H4 (cell line): ENCODE measurements at places on chromosomes 6 and 20. TPM values are rescaled to one million over a fixed set of nuclear protein-coding genes. Genes with fewer than 3 reads are reported as not detected.
A peak's percentile ranks its signal among the peaks of the same experiment; 100 is the strongest.

GRCh38 chr6:130995783-130996447, 67.1 kb downstream of the EPB41L2 start:
- DNase-seq: peak; percentile 10

DNA sequence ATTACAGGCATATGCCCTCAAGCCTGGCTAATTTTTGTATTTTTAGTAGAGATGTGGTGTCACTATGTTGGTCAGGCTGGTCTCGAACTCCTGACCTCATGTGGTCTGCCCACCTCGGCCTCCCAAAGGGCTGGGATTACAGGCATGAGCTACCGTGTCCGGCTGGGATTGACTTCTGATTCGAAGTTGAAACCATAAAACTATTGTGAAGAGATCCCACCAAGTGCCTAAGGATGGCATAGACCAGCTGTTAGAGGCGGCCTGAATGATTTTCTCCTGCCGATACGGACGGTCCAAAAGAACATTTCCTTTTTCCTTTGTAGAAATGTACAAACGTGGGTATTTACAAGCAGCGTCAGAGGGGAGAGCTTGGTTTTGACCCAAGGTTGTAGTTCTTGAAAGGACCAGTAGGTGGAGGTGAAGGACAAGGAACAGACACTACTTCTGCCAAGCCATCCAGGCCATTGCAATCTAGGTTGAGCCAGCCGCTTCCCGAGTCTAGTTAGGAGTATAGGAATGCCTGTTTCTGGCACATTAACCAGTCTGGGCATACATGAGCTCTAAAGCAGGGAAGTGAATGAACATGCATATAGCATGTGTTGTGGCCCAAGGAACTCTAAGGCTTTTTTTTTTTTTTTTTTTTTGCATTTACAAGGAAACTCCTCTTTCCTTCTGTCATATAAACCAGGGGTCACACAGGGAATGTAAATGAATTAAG, 29.0 kb downstream of the MOCS3 start:
- peak; percentile 82 for DNase-seq

DNA sequence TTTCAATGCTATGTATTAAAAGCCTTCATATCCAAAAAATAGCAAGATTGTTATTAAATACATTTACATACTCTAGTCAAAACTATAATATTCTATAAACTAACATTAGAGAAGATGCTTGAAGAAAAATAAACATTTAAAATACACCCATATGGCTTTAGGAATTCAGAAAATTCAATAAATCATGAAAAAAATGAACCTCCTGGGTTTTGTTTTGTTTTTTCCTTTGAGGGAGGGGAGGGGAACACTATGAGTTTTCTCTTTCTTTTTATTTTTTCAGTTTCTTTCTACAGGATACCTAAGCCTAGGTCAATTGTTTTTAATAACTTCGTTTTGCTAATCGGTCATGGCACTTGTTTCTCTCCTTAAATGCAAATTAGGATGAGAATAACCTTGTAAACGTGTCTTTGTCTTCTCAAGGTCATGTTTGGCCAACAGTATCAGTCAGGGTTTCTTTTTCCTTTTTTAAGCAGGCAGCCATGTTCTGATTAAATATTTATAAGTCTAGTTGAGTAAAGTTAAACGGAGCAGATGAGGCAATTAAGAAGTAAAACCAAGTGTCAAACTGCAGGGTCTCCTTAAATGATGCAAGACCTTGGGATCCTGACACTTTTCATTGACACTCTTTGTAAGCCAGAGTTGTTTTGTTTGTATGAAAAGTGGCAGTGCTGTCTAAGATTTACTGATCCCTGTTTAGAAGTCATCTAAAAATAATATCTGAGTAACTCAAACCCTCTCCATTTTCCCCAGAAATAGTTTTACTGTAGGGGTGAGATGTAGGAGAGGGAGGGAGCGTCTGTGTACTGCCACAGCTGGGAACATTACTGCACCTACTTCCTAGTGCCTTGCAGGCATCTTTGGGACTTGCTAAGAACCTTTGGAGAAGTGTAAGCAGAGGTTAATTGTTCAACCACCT, 392.3 kb downstream of the PLCB1 start:
- DNase-seq: no peak

GRCh38 chr6:112620812-112621569, 273.9 kb downstream of the RFPL4B start:
- no peak for DNase-seq

The ADGRF4 gene
- 0.25 and 0.81 TPM in 2 replicates for total RNA-seq

The ASXL1 gene
- total RNA-seq: 13.7 and 17.6 TPM in 2 replicates
